ENCODE measurements at places on chromosomes 1 and 21.
A peak's percentile ranks its signal among the peaks of the same experiment; 100 is the strongest.

- H3K27me3 ChIP-seq, result peaks cover 3% of the 10 kb centered on the region
- no peak overlapping the region for H3K4me3 ChIP-seq
- H3K4me1 ChIP-seq, result no peaks in the 10 kb centered on the region
- H3K36me3 ChIP-seq, result no peaks in the 10 kb centered on the region
Observed at GRCh38 chr21:41032541-41032940, 135.4 kb upstream of the BACE2 start.

- no peak overlapping the region for H3K4me3 ChIP-seq
- H3K27ac ChIP-seq, result no peak overlapping the region
- peaks cover 20% of the 10 kb centered on the region for H3K36me3 ChIP-seq
Observed at GRCh38 chr1:27445177-27445936, 44.6 kb downstream of the WASF2 start.

DNA sequence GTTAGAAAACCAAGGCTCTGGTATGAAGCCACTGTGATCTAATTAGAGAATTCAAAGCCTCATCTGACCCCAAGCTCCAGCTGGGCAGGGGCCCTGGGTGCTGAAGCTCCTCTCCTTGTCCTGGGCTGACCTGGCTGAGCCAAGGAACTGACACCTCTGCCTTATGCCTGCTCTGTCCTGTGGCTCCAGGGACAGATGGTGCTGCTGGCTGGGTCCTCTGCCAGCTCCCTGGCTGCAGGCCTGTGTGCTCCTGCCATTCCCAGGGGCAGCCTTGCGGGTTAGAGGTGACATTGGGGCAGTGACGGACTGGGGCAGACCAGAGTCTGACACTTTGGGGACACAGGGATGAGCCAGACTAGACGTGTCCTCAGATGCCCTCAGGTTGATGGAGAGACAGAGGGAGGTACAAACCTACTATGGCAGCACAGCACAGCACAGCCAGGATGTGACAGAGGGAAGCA, 11.8 kb downstream of the ACOT11 start:
- no peaks in the 10 kb centered on the region for H3K27me3 ChIP-seq
- DNase-seq, result peak; percentile 38
- H3K36me3 ChIP-seq, result no peaks in the 10 kb centered on the region
- H3K4me3 ChIP-seq, result no peak overlapping the region

- no peak overlapping the region for H3K4me3 ChIP-seq
- no peaks in the 10 kb centered on the region for H3K27me3 ChIP-seq
- no peaks in the 10 kb centered on the region for H3K36me3 ChIP-seq
Observed at GRCh38 chr1:174660476-174660875, 212.7 kb downstream of the GPR52 start.

GRCh38 chr1:107010582-107010981, 45.9 kb upstream of the PRMT6 start:
- no peaks in the 10 kb centered on the region for H3K4me1 ChIP-seq
- no peak overlapping the region for H3K27ac ChIP-seq
- no peak for DNase-seq
- no peaks in the 10 kb centered on the region for H3K27me3 ChIP-seq
- H3K4me3 ChIP-seq, result no peak overlapping the region

DNA sequence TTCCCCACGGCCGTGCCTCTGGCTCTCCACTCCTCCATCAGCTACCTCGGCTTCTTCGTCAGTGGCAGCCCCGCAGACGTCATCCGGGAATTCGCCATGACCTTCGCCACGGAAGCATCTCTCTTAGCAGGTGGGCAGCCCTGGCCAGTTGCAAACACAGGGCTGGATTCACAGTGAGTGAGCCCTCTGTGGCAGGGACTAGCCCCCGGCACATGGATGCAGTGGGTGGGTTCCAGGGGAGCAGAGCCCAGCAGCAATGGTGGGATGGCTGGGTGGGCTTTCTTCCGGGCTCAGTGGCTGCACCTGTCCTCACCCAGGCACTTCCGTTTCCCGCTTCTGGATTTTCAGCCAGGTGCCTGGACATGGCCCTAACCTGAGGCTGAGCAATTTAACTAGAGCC, 9.4 kb downstream of the UBASH3A start:
- no peak overlapping the region for H3K27ac ChIP-seq
- no peak overlapping the region for H3K4me3 ChIP-seq
- H3K36me3 ChIP-seq, result no peaks in the 10 kb centered on the region

DNA sequence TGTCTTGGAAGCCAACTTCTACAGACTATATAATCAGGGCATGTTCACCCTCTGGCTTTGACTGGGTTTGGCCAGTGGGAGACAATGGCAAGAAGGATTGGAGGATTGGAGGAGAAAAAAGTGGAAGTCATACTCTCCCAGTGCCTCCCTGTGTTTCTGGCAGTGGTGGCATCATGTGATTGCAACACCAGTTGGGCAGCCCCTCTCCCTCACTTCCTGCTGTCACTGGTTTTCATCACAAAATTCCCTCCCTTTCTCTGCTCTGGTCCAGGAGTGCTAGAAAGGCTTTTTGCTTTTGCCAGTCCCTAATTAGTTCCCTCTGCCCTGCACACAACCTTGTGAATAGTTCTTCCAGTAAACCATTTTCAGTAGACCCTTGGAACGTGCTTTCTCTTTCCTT, 3.7 kb upstream of the QSOX1 start:
- H3K4me1 ChIP-seq, result peaks cover 5% of the 10 kb centered on the region
- H3K36me3 ChIP-seq, result no peaks in the 10 kb centered on the region
- H3K4me3 ChIP-seq, result no peak overlapping the region
- DNase-seq, result no peak
- H3K27ac ChIP-seq, result peak overlapping the region; percentile 6

DNA sequence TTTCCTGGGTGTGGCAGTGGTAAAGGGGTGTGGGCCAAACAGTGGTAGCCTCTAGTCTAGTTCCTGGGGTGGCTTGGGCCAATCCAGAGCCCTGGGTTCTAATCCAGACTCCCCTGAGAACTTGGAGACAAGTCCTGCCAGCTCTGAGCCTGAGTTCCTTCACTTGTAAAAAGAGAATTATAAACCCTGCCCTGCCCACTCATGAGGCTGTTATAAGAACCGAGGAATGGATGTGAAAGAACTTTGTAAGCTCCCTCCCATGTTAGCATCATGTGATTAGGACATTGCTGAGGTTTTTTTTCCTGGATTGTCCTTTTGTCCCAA, 131.0 kb downstream of the RRAGC start:
- no peak for DNase-seq
- H3K27ac ChIP-seq, result no peak overlapping the region
- no peak overlapping the region for H3K4me3 ChIP-seq
- peaks cover 8% of the 10 kb centered on the region for H3K27me3 ChIP-seq
- no peaks in the 10 kb centered on the region for H3K36me3 ChIP-seq

- DNase-seq, result no peak
- H3K27ac ChIP-seq, result no peak overlapping the region
- H3K4me1 ChIP-seq, result no peaks in the 10 kb centered on the region
- no peaks in the 10 kb centered on the region for H3K27me3 ChIP-seq
- H3K4me3 ChIP-seq, result no peak overlapping the region
Observed at GRCh38 chr1:193940176-193940575, 753.8 kb upstream of the B3GALT2 start.

DNA sequence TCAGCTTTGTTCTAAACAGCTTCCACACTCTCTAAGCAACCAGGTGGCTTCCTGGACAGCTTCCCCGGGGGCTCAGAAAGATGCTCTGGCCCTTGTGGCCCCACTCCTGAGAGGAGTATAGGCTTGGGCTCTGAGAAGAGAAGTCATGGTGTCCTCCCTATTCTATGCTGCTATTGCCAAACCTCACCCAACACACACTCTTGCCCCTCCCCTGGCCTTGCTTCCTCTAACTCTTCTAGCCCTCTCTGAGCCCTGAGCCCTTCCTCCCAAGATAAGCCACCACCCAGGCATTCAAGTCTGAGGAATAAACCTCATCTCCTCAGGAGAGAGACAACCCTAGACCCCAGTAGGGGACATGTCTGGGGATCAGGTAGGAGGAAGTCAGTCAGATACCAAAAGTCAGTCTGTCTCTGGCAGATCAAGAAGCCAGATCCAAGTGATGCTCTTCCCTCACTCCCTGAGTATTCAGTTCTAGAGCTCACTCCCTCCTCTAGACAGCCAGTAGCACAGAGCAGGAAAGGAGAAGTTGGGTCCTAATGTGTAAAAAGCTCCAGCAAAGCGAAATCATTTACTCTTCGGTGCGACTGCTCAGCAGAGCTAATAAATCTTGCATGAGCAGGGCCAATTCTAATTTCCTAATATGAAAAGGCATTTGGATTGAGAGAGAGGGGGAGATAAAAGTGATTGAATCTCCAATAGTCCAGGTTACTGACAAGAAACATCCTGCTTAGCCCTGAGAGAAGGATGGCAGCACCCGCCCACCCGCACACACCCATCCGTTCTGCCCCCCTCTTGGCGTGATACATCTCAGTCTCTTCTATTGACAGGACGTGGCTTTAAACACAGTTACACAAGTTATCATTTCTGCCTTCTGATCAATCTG, 50.5 kb downstream of the DMAP1 start:
- H3K27me3 ChIP-seq, result no peaks in the 10 kb centered on the region
- DNase-seq, result no peak
- no peak overlapping the region for H3K4me3 ChIP-seq
- H3K36me3 ChIP-seq, result no peaks in the 10 kb centered on the region
- H3K4me1 ChIP-seq, result peaks cover 19% of the 10 kb centered on the region

Data from upper lobe of right lung (tissue), 1 donor.